Upper lobe of left lung (tissue), 6 donors: ENCODE measurements at places on chromosomes 5 and 9. TPM values are rescaled to one million over a fixed set of nuclear protein-coding genes. Genes with fewer than 3 reads are reported as not detected.

The BARHL1 gene
- total RNA-seq, result not detected

The UGT3A2 gene
- total RNA-seq, result not detected

The AHRR gene
- total RNA-seq, result 8.6 TPM

The ZDHHC21 gene
- total RNA-seq, result 22.0 TPM

The MGAT1 gene
- total RNA-seq, result 255 TPM

GRCh38 chr9:37034305-37034937 is 353 bp upstream of the PAX5 start:
- DNase-seq, result no peak

DNA sequence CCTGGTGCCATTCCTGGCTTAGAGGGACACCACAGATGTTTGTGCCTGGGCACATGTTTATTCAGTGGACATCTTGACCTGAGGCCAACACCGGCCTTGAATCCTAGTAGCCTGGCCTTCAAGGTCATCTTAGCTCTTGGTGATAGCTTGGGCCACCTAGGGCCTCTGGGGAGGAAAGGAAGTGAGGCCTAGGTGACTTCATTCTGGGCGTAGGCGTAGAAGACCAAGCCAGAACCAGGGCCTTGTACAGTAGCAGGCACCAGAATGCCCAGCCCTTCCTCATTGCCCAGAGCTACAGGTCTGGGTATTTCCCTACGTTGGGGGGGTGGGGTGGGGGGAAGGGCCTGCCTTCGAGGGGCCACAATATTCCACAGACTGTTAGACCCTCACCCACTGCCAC is 33.8 kb downstream of the WNK2 start:
- no peak for DNase-seq

GRCh38 chr5:88658886-88659285 is 224.1 kb downstream of the MEF2C start:
- DNase-seq, result no peak

DNA sequence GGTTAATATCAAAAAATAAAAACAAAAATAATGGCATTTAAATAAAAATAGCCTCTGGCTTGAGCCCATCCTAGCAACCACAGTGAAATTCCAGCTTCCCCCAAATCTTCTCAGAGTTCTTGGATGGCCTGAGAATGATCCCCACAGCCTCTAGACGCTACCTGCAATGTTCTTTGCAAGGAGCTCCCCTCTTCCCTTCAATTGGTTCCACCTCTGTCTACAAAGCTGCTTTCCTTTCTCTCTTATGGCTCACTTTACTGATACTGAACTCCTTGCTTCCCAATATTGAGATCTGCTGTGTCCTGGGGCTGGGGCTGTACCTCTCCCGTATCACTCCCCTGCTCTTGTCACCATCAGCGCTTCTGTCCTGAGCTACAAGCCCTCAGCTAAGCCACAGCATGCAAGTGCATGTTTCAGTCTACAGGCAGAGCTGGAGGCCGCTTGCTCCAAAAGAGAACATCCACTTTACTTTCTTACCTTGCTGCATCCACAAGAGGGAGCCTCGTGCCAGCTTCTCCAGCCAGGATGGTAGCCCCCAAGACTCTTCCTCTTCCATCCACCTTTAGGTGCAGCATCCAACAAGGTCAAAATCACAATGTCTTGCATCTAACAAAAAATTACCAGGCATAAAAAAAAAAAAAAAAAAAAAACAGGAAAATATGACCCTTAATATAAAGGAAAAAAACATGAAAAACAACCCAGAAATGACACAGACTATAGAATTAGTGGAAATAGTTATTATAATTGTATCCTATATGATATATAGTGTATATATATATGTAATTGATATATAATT is 57.4 kb upstream of the PRSS3 start:
- DNase-seq, result no peak

GRCh38 chr9:25716220-25716872 is 38.1 kb upstream of the TUSC1 start:
- DNase-seq, result no peak

DNA sequence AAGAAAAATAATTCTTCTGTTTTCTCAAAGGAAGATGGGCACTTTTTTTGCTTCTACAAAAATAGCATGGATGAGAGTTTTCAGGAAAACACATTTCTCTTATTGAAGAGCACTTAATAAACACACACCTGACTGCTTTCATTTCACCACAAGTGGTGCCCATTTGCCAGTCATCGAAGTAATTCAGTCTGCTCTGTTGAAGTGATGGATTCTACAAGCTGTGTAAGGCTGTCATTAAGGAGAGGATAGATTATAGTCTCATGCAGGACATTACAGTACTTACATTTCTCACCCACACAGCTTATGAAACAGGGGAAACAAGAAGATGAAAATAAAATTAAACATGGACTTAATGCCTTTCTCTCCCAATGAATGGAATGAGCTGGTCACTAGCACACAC is 165.2 kb downstream of the NR2F1-AS1 start:
- DNase-seq, result no peak

DNA sequence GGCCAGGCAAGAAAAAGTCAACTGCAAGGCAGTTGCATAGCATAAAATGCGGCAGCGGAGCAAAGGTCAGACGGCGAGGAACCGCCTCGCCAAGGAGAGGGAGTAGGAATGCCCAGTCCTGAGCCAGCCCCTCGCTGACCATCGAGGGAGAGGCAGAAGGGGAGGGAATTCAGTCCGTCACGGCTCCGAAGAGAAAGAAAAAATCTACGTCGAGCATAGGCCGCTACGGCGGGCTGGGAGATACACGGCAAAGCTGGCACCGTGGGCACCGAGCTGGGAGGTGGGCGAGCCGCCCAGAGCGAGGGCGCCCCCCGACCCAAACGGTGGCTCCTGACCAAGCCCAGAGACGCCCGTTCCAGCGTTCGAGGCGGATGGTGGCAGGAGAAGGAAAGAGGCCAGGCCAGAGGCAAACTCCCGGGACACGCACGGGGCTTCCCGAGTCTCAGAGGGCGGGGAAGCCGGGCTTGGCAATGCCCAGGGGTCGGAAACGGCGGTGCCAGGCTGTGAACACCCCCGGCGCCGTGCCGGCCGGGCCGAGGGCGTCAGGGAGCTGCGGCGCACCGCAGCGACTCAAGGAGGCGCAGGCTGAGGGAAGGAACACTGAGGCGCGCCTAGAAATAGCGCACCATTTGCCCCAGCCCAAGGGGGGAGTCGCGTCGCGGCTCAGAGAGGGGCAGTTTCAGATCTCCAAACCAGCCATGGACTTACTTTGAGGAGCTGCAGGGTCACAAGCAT is 518 bp downstream of the SPRY4 start:
- DNase-seq, result peak; percentile 89
